Bladder microvascular endothelial cell (primary cell): ENCODE measurements at places on chromosomes 2 and 18. TPM values are rescaled to one million over a fixed set of nuclear protein-coding genes. Genes with fewer than 3 reads are reported as not detected.

Gene TTN
- total RNA-seq, result 0.49 and 0.82 TPM in 2 replicates

Gene C1QL2
- total RNA-seq, result not detected in 2 replicates

Gene GTF2A1L
- 0.19 TPM in 1 of 2 replicates, not detected in the other for total RNA-seq

Gene TDRD15
- not detected in 2 replicates for total RNA-seq

Gene DPP4
- 16.4 and 26.9 TPM in 2 replicates for total RNA-seq

Gene FAM110C
- total RNA-seq, result 0.13 TPM in 1 of 2 replicates, not detected in the other
